ENCODE measurements at places on chromosomes 16 and 17. TPM values are rescaled to one million over a fixed set of nuclear protein-coding genes. Genes with fewer than 3 reads are reported as not detected.

ZNF75A gene
- 16.0 TPM for total RNA-seq

SEC14L1 gene
- total RNA-seq = 13.5 TPM

EEF2K gene
- 15.7 TPM for total RNA-seq

SLC22A31 gene
- total RNA-seq = not detected

MFAP4 gene
- 5.2 TPM for total RNA-seq

BAHCC1 gene
- under 0.01 TPM for total RNA-seq

GRCh38 chr16:576823-577201, 7.0 kb downstream of the PIGQ start:
- no peak for DNase-seq

GRCh38 chr16:11734653-11735043, 8.0 kb downstream of the TXNDC11 start:
- no peak for DNase-seq
